Osteocyte (in vitro differentiated cells): ENCODE measurements at places on chromosomes 6 and 20. TPM values are rescaled to one million over a fixed set of nuclear protein-coding genes. Genes with fewer than 3 reads are reported as not detected.

SNPH gene
- 8.0 and 8.9 TPM in 2 replicates for total RNA-seq

GRCh38 chr6:87825821-87826221 is 123.8 kb upstream of the AKIRIN2 start:
- no peak for DNase-seq

- DNase-seq, result no peak
Observed at GRCh38 chr20:3314391-3314790, 75.4 kb upstream of the SLC4A11 start.

DNA sequence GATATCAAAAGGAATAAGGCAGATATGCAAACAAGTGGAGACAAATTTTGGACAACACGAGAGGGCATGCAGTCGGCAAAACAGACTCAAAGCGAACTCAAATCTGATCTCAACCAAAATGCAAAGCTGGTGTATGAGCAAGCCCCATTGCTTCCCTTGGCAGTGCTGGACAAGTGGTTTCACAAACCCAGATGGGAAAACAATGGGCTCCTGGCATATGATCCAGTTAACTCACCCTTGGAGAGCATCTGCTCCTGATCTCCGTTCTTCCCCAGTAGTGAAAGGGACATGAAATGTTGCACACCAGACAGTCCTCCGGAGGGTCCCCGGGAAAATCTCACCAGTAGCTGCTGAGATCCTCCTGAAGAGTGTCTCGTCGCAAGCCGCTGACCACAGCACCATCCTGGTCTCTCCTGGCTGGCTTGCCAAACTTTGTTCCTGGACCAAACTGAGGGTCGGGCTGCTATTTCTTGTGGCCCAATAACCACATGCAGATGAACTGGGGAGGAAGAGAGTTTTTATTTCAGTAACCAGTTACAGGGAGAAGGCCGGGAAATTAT is 84.3 kb upstream of the THBS2 start:
- no peak for DNase-seq

- DNase-seq, result no peak
Observed at GRCh38 chr20:31862506-31862905, 7.8 kb downstream of the DUSP15 start.
